Mesothelial cell of epicardium (in vitro differentiated cells): ENCODE measurements at places on chromosomes 4 and X.

DNA sequence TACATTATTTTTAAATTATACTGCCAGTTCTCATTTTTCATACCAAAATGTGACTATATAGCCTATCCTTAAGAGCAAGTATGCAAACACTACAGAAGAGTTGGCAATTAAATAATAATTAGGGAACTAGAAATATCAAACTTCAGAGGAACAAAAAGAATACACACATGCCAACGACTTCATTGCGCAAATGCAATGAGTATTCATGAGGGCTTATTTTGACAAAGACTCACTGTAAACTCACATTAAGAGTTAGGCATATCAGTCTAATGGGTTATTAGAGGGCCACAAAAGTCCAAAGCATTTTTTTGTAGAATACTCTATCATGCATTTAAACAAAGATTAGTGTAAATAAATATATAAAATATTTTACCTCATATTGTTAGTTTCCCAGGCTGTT lies 31.6 kb downstream of the SLC10A7 start:
- no peak for DNase-seq

GRCh38 chrX:101232316-101232715 lies 12.7 kb downstream of the DRP2 start:
- no peak for DNase-seq

DNA sequence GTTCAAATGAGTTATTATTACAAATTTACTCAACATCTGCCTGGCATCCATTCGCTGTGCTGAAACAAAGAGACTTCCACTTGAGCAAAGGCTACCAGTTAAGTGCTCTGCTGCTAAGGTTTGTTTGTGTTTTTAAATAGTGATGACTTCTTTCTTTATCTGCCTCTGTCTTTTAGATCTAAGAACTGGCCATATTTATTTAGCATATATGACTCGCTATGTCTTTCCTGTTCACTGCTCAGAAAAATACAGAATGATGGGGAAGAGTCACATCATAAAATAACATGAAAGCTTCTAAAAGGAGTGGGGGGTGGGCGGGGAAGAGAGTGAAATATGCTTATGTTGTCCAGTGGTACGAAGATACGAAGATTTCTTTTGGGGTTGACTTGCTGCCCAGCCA lies 322.2 kb downstream of the GPAT3 start:
- DNase-seq, result no peak

GRCh38 chr4:184384056-184384809 lies 90.1 kb downstream of the IRF2 start:
- no peak for DNase-seq

DNA sequence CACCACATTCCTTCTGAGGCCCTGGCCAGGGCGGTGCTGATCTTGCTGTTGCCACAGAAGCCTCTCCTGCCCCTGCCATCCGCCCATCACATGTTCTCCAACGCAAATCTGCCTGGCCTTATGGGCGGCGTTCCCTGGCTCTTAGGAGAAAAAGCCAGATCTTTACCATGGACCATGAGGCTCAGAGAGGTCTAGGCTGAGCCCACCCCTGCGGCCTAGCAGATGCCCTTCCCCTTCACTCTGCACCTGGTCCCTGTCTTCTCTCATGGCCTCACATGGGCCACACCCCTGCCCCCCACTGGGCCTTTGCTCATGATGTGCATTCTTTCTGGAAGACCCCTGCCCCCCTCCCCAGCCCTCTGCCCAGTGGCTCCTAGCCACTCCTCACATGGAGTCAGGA lies 78.5 kb downstream of the CRMP1 start:
- DNase-seq, result no peak

DNA sequence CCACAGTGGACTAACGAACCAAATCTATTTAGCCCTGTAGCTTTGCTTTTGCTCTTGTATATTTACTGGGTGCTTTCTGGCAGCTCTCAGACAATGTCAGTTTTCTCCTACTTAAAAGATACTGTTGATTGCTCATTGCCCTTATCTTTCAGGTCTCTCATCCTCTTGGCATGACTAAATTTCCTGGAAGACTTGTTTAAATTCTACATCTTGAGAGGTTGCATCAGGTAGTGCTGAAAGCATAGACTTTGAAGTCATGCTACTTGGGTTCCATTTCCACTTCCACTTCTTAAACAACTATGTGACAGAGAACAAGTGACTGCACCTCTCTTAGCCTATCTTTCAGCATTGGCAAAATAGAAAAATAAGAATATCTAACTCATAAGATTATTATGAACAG lies 8.4 kb downstream of the TDO2 start:
- DNase-seq, result no peak

- no peak for DNase-seq
These were observed 68.8 kb downstream of the ATXN3L start for GRCh38 chrX:13250826-13251580.

DNA sequence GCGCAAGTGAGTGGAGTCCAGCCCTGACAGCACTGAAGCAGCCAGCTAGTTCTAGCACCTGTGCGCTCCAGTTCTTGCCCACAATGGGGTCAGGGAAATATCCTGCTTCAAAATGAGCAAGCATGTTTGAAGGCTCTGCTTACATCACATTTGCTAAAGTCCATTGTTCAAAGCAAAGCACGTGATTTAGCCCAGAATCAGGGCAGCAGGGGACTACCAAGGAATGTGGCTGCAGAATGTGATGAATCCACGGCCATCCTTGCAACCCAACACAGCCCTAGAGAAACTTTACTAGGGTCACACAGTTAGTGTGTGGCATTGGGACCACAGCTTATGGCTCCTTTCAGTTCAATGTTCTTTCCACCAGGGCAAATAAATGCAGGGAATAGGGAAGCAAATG lies 47.3 kb upstream of the SMIM31 start:
- DNase-seq, result no peak

GRCh38 chr4:185792384-185793115 lies 19.4 kb downstream of the SORBS2 start:
- no peak for DNase-seq

- no peak for DNase-seq
These were observed 235.9 kb downstream of the CPXCR1 start for GRCh38 chrX:88982933-88983332.
